ENCODE measurements at places on chromosomes 16 and 17.

DNA sequence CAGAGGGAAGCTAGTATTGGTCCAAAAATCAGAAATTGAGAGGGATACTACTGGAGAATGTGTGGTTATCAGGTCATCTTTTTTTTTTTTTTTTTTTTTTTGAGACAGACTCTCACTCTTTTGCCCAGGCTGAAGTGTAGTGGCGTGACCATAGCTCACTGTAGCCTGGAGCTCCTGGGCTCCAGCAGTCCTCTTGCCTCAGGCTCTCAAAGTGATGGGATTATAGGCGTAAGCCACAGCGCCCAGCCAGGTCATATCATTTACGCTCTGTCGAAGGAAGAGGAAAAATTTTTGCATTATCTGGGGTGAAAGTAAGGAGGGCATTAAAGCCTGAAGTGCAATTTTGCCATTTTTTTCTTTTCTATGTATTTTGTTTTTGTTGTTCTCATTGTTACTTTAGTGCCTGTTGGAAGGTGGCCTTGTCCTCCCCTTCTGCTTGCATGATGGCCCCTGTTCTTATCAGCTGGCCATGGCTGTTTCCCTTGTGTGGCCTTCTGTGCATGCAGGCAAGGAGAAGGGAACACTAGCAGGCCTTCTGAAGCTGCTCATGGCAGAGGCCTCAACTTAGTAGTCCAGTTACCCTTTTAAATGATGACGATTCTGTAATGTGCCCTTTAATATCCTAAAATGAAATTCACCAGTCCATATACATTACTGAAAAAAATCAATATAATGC lies 118.3 kb downstream of the SPECC1 start:
- H3K4me3 ChIP-seq = no peak overlapping the region
- no peak for DNase-seq
- H3K27me3 ChIP-seq = no peaks in the 10 kb centered on the region
- no peak overlapping the region for H3K27ac ChIP-seq
- H3K4me1 ChIP-seq = no peaks in the 10 kb centered on the region
- no peaks in the 10 kb centered on the region for H3K36me3 ChIP-seq

DNA sequence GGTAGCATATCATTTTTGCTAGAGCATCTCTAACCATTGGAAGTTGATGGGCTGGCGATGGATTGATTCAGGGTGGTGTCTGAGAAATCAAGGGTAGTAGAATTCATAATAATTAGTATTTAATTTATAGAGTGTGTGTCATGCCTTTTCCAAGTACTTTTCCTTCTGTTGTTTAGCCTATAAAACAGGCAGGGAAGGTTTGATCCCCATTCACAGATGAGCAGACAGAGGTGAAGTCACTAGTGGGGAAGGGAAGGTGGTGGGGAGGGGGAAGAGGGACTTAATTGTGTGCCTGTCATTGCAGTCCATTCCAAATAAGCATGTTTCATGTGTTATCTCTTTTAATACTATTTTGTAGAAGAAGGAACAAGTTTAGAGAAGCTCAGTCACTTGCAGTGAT lies 131.3 kb downstream of the MSI2 start:
- H3K36me3 ChIP-seq = no peaks in the 10 kb centered on the region
- no peak overlapping the region for H3K27ac ChIP-seq
- H3K4me1 ChIP-seq = no peaks in the 10 kb centered on the region
- H3K27me3 ChIP-seq = no peaks in the 10 kb centered on the region

- no peak overlapping the region for H3K27ac ChIP-seq
- no peaks in the 10 kb centered on the region for H3K36me3 ChIP-seq
- H3K27me3 ChIP-seq = no peaks in the 10 kb centered on the region
- no peak overlapping the region for H3K4me3 ChIP-seq
- DNase-seq = no peak
These were observed 1171.5 kb upstream of the GOT2 start for GRCh38 chr16:59905606-59906005.

DNA sequence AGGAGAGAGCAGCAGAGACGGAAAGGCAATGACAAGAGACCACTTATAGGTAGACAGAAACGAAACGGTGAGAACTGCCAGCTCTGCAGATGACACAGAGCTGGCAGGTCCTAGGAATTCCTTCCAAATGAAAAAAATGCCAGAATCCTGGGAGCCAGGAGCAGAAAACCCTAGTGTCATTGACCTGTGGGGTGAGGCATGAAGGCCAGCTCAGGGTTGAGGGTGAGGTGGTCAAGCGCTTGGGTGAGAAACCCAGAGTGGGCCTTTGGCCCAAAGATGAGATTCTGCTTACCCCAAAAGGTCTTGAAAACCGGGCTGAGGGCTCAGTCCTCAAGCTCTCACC lies 9.2 kb downstream of the HIC1 start:
- no peak overlapping the region for H3K27ac ChIP-seq
- DNase-seq = no peak
- no peaks in the 10 kb centered on the region for H3K36me3 ChIP-seq
- no peak overlapping the region for H3K4me3 ChIP-seq
- no peaks in the 10 kb centered on the region for H3K27me3 ChIP-seq

DNA sequence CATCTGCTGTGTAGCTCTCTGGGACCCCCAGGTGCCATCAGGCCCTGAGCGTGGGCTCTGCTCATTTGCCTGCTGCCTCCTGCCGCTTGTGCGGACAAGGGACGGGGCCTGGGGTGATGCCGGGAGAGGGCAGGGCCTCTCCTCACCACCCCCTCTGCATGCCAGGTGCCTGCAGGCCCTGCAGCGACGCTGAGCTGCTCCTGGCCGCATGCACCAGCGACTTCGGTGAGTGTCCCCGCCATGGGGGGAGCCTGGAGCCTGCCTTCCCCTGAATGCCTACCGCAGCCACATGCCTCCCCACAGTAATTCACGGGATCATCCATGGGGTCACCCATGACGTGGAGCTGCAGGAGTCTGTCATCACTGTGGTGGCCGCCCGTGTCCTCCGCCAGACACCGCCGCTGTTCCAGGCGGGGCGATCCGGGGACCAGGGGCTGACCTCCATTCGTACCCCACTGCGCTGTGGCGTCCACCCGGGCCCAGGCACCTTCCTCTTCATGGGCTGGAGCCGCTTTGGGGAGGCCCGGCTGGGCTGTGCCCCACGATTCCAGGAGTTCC lies 1.9 kb downstream of the METRN start:
- no peaks in the 10 kb centered on the region for H3K27me3 ChIP-seq
- H3K4me1 ChIP-seq = peaks cover 21% of the 10 kb centered on the region
- H3K27ac ChIP-seq = peak overlapping the region; percentile 44
- DNase-seq = no peak
- H3K36me3 ChIP-seq = no peaks in the 10 kb centered on the region
- H3K4me3 ChIP-seq = no peak overlapping the region

DNA sequence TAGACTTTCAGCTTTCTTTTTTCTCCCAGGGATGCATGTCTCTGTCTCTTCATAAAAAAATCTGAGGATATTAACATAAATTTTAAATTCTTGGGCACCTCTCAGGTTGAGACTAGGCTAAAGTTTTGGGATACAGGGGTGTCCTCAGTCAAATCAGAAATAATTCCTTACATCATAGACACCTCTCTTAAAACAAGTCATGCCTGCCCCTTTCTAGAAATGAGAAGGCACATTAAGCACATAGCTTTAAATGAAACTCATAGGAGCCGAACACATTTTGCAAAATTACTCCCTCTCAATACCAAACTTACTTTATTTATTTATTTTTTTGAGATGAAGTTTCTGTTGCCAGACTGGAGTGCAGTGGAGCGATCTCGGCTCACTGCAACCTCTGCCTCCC lies 67.3 kb upstream of the BCAR1 start:
- no peaks in the 10 kb centered on the region for H3K27me3 ChIP-seq
- no peak overlapping the region for H3K27ac ChIP-seq
- no peak for DNase-seq
- no peaks in the 10 kb centered on the region for H3K4me1 ChIP-seq
- no peak overlapping the region for H3K4me3 ChIP-seq
- no peaks in the 10 kb centered on the region for H3K36me3 ChIP-seq

DNA sequence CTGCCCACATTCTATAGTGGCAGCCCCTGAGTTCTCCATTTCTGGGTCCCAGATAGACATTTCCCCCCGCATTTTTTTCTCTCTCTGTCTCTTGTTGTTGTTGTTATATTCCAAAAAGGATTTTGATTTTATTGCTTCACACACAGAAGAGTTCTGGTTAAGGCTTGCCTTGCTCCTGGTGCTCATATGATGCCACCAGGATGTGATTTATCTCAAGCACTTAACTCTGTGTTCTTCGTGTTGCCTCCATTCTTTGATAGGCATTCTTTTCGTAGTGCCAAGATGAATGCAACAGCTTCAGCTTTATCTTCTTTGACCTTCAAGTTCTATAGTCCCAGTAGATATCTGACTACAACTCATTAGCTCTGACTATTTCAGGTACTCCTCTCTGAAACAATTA lies 9.1 kb downstream of the ITGA3 start:
- DNase-seq = no peak
- no peak overlapping the region for H3K27ac ChIP-seq
- no peaks in the 10 kb centered on the region for H3K36me3 ChIP-seq
- no peak overlapping the region for H3K4me3 ChIP-seq
- H3K4me1 ChIP-seq = peaks cover 7% of the 10 kb centered on the region
- no peaks in the 10 kb centered on the region for H3K27me3 ChIP-seq

- H3K36me3 ChIP-seq = no peaks in the 10 kb centered on the region
- DNase-seq = no peak
- no peaks in the 10 kb centered on the region for H3K27me3 ChIP-seq
These were observed 91.4 kb downstream of the C16orf78 start for GRCh38 chr16:49464877-49465504.

DNA sequence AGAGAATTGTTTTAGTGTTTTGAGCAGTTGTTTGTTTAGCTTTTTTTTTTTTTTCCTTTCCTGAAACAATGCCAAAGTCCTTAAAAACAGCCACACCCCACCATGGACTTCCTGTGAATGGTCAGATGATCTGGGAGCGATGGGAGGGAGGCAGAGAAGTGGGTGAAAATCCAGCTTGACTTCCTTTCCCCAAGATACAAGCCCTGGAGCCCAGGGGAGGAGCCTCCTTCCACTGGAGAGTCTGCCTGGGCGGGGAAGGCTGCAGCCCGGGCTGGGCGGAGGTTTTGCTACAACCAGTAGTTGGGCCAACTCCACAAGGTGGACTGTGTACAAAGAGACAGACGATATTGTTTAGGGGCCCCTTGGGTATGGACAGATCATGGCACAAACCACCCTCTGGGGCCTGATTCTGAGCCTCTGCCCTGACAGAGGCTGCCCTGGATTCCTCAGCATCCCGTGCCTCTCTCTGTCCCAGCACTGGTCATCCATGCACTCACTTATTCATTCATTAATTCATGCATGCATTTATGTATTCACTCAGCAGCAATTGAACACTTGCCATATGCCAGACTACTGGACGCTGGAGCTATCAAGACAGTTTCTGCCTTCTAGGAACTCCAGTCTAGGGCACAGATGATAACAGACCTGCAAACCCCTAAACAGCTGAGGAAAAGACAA lies 29.8 kb downstream of the WSB1 start:
- no peak for DNase-seq
- no peaks in the 10 kb centered on the region for H3K27me3 ChIP-seq
- no peaks in the 10 kb centered on the region for H3K36me3 ChIP-seq
- H3K4me3 ChIP-seq = no peak overlapping the region

GRCh38 chr17:75260641-75261335 lies 618 bp downstream of the GGA3 start:
- DNase-seq = no peak
- no peaks in the 10 kb centered on the region for H3K27me3 ChIP-seq
- H3K36me3 ChIP-seq = peaks cover 10% of the 10 kb centered on the region
- peak overlapping the region; percentile 100 for H3K4me3 ChIP-seq
- peaks cover 8% of the 10 kb centered on the region for H3K4me1 ChIP-seq
- H3K27ac ChIP-seq = peak overlapping the region; percentile 99

- H3K27ac ChIP-seq = no peak overlapping the region
- no peak for DNase-seq
- no peak overlapping the region for H3K4me3 ChIP-seq
- H3K36me3 ChIP-seq = no peaks in the 10 kb centered on the region
- no peaks in the 10 kb centered on the region for H3K4me1 ChIP-seq
These were observed 119.9 kb upstream of the TMEM97 start for GRCh38 chr17:28199115-28199514.

GRCh38 chr16:14004031-14004728 lies 66.9 kb upstream of the MRTFB start:
- H3K27ac ChIP-seq = no peak overlapping the region
- H3K27me3 ChIP-seq = no peaks in the 10 kb centered on the region
- no peaks in the 10 kb centered on the region for H3K36me3 ChIP-seq
- H3K4me1 ChIP-seq = no peaks in the 10 kb centered on the region
- H3K4me3 ChIP-seq = no peak overlapping the region

DNA sequence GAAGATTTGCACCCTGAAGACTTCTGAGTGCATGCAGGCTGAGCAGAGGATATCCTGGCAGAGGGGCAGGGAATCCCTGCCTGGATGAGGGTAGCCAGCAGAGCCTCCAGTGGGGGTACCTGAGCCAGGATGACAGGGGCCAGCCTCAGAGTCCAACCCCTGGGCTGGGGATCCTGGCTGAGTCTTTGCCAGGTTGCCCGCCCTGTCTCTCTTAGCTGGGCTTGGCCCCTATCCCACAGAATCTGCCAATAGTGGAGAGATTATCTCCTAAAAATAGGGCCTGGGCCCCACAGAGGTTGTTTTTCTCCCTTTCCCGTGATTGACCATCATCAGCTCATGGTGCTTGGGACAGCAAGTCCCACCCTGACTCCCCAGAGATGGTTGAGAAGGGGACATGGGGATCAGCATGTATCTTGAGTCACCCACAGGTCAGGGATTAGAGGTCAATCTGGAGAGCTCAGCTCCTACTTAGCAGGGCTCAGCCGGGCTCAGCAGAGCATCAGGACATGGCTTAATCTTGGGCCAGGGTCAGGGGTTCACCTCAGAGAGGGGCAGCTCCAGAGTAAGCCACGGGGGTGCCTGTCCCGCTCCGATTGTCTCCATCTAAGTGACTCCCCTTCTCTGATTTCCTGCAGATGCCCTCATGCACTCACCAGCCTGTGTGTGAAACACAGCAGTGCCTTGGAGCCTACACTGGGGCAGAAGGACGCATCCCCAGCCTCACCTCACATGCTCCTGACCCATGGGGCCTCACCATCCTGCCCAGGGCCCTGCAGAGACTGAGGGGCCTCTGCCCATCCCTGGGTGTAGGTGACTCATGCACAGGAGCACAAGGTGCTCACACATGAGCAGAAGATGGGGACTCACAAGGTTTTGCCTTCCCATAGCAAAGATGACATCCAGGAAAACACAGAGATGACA lies 11.5 kb downstream of the CDH16 start:
- peaks cover 6% of the 10 kb centered on the region for H3K4me1 ChIP-seq
- no peak for DNase-seq
- no peak overlapping the region for H3K4me3 ChIP-seq
